ENCODE measurements at places on chromosomes 4 and X. TPM values are rescaled to one million over a fixed set of nuclear protein-coding genes. Genes with fewer than 3 reads are reported as not detected.

GRCh38 chrX:150049647-150050046, 111.4 kb upstream of the EOLA2 start:
- no peak overlapping the region for H3K4me3 ChIP-seq
- no peaks in the 10 kb centered on the region for H3K36me3 ChIP-seq
- no peak for DNase-seq
- no peak overlapping the region for H3K27ac ChIP-seq
- no peaks in the 10 kb centered on the region for H3K27me3 ChIP-seq
- no peaks in the 10 kb centered on the region for H3K4me1 ChIP-seq

Gene FRMD7
- total RNA-seq: not detected

DNA sequence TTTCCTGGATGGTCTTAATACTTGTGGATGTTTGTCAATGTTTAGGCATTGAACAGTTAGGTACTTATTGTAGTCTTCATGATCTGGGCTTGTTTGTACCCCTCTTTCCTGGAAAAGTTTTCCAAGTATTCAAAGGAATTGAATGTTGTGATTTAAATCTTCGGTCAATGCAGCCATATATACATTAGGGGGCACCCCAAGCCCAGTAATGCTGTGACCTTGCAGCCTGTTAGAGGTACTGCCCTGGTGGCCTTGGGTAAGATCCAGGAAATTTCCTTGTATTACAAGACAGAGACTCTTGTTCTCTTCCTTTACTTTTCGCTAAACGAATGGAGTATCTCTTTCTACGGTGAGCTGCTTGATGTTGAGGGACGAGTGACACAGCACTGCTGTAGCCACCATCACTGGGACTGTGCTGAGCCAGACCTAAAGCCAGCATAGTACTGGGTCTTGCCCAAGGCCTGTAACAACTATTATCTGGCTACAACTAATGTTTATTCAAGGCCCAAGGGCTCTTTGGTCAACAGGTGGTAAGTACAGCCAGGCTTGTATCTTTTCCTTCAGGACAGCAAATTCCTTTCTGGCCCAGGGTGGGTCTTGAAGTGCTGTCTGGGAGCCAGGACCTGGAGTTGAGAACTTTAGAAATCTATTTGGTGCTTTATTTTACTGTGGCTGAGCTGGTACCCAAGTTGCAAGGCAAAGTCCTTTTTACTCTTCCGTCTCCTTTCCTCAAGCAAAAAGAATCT, 118.3 kb upstream of the ATOH1 start:
- peak; percentile 18 for DNase-seq
- no peak overlapping the region for H3K4me3 ChIP-seq
- H3K27ac ChIP-seq: no peak overlapping the region
- no peaks in the 10 kb centered on the region for H3K36me3 ChIP-seq
- no peaks in the 10 kb centered on the region for H3K4me1 ChIP-seq

Gene TLR3
- not detected for total RNA-seq

DNA sequence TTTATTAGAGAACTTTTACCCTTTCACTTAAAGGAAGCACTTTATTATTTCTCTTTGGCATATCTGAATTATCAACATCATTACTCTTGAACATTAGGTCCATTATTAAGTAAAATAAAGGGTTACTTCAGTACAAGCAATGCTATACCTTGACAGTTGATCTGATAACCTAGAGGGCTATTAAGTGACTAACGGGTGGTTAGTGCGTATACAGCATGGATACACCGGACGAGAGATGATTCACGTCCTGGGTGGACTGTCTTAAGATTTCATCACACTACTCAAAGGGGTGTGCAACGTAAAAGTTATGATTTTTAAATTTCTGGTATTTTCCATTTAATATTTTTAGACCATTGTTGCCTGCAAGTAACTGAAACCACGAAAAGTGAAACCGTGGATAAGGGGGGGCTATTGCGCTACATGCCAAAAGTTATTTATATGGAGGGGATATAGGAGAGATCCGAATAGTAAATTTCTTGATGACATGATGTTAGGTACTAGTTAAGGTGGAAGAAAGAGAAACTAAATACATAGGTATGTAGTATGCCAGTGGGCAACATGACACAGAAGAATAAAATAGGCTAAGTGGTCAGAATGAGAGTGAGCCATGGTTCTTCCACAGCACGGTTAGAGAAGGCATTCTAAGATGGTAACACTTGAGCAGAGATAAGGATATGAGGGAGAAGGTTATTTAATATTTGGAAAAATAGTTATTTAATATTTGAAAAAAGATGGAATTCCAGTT, 230.8 kb upstream of the ANKRD50 start:
- DNase-seq: no peak
- H3K36me3 ChIP-seq: no peaks in the 10 kb centered on the region
- H3K4me3 ChIP-seq: no peak overlapping the region
- no peaks in the 10 kb centered on the region for H3K27me3 ChIP-seq
- H3K27ac ChIP-seq: no peak overlapping the region
- peaks cover 20% of the 10 kb centered on the region for H3K4me1 ChIP-seq

All from endothelial cell (in vitro differentiated cells).